ENCODE measurements at places on chromosomes 1 and 21.

DNA sequence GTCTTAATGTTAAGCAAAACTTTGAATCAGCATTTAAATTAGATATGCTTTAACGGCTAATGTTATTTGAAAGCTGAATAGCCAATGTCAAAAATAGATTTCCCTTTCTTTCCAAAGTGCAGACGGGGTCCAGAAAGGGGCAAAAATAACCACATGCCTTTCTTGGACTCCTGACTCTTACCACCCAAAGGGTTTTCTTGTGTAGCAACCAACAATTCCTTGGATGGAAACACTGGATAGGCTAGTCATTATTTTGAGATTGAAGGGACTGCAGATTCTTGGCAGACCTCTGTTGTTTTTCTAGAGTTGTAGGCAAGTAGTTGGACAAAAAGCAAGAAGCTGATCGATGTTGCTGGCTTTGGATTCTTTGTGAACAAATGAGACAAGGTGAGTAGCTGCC lies 107.0 kb downstream of the MRPS6 start:
- DNase-seq = no peak

- no peak for DNase-seq
Observed at GRCh38 chr1:24558902-24559791, 3.3 kb downstream of the NCMAP start.

DNA sequence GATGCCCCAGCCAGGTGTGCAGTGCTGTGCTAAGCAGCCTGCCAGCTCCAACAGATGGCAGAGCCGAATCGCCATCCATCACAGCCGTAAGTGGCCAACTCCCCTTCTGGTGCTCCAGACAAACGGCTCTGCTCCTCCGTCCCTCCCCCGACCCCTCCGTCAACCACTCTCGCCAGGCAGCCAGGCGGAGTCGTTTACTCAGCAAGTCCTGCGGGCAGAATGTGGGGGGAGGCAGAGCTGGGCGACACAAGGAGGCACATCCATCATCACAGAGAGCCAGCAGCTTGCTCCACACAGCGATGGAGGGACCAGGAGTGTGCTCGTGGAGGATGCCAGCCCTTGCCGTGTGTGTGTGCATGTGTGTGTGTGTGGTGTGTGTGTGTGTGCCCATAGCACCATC lies 206.6 kb upstream of the GRIK3 start:
- DNase-seq = no peak

DNA sequence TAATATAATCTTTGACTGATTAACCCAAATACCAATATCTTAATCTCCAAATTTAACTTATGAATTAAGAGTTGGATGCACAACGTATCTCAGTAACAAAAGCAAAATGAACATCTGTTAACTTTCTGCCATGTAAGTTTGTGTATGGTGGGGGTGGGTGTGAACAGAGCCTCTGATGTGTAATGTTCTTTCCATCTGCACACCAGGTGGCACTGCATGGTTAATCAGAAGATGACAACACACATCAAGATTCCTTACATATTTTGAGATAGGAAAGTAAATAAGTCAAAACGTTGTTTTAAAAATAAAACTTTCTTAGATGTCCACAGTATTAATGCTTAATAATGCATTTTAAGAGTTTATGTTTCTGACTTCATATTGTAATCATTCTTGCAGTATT lies 251.9 kb downstream of the DPYD start:
- DNase-seq = no peak

GRCh38 chr1:221729771-221730330 lies 12.0 kb downstream of the DUSP10 start:
- DNase-seq = no peak

DNA sequence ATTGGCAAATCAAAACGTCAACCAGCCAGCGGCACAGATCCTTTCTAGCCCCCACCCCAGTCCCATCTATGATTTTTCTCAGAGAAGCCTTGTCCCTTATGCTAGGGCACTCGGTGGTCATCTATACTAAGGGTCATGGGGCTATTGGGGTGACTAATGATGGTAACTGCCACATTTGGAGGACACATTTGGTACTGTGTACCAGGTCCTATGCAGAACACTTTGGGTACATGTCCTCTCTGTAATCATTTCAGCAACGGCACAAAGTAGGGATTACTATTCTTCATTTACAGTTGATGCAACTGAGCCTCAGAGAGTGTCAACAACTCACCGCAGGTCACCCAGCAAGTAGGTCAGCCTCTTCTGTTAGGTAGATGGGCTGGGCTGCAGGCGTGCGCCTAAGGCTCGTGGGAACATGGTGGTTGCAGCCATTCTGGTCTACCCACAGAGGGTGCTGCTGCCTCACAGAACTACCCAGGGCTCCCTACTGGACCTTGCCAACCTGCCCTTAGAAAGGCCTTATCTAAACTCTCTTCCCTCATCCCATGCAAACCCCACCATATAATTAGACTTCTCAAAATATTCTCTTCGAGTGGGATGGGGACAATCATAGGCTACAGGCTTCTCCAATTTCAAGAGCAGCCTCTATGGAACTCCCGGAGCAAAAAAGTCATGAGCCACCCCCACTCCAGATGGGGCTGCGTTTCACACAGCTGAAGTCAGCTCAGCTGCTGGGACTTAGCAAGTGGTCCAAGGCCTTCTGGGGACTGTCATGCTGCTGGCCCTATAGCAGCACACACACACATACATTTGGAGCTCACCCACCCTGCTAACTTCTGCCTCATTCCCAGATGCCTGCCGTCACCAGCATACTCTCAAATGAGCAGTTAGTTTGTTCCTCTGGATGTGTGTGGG lies 5.8 kb upstream of the SDHB start:
- DNase-seq = no peak

DNA sequence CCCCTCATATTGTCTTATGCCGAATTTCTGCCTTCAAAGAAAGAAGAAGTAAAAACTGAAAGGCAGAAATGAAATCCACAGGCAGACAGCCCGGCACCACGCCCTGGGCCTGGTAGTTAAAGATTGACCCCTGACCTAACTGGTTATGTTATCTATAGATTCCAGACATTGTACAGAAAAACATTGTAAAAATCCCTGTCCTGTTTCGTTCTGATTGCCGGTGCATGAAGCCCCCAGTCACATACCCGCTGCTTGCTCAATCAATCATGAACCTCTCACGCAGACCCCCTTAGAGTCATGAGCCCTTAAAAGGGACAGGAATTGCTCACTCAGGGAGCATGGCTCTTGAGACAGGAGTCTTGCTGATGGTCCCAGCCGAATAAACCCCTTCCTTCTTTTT lies 49.3 kb downstream of the JMJD4 start:
- no peak for DNase-seq

GRCh38 chr1:8006037-8006963 lies 19.8 kb downstream of the ERRFI1 start:
- DNase-seq = no peak

GRCh38 chr1:198929961-198930599 lies 291.2 kb downstream of the PTPRC start:
- no peak for DNase-seq

DNA sequence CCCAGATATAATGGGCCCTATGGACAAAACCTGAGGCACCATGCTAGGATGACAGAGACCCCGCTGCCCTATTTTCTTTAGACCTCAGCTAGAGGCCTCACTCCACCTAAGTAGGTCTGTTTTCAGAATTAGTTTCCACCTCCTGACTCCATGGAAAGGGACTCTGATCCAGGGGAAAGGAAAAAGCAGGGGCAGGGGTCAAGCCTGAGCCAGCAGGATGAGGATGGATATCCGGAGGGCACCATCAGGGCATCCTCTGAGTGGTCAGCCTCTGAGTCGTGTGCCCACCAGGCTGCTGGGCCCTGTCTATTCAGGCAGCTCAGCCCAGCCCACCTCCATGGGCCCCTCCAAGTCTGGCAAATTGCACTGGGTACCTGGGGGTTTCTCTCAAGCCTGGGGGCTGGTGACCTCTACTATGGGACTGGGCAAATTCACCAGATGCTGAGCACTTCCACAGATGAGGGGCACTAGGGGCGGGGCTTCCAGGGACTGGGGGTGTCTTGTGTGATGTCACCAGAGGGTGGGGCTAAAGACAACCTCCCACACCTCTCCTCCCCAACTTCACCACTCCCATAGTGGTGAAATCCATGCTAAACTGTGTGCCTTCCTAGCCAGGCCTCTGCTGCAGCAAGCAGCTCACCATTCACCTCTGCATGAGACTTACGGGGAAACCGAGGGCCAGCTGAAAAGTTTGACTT lies 5.5 kb downstream of the PAQR7 start:
- no peak for DNase-seq

DNA sequence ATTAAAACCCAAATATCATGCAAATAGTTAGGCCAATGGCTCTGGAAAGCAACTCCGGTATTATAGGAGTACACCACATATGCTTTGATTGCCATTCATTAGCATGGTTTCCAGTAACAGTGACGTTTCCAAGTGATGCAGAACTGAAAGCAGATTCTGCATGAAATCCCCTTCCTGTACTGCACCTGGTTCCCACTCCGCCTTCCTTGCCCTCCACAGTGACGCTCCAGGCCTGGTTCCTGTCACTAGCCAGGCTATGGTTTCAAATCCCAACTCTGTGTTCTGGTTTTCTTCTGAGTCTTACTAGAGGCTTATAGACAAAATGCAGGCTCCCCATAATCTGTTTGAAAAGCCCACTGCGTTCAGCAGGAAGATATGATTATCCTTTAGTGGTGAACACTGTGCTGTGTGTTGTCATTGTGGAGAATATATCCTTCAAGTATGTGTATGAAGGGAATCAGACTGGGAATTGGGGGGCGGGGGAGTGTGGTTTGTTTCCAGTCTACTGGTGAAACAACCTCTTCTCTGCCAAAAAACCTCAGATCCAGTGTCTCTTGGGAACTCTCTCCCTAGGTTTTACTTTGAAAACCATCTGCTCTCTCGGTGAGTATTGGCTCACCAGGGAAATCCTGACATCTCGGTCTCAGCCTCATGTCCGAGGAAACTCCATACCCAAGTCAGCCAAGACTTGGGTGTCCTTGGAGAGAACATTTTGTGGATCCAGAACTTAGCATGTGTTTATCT lies 78.7 kb downstream of the TYW3 start:
- no peak for DNase-seq

DNA sequence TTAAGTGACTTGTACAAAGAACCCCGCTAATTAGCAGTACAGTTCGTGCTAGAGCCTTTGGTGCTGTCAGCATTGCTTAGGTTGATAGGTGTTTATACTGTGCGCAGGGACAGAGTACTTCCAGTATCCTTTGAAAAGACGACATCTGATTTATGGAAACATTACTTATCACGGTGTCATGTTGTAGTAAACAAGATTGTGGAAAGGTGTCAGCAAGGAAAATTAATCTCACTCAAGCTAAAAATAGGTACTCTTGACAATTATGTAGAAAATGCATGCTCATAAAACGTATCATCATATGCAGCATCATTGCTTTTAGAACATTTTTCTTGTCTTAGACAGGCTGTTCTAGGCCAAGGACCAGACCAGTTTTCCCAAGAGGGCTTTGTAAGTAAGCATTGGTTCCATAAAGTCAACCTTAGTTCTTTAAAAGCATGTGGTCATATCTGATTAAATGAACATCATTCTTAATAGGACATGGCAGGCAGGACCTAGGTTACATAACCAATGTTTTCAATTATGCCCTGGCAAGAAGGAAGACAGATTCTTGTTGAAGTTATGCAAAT lies 33.0 kb downstream of the SH3BGR start:
- DNase-seq = no peak

DNA sequence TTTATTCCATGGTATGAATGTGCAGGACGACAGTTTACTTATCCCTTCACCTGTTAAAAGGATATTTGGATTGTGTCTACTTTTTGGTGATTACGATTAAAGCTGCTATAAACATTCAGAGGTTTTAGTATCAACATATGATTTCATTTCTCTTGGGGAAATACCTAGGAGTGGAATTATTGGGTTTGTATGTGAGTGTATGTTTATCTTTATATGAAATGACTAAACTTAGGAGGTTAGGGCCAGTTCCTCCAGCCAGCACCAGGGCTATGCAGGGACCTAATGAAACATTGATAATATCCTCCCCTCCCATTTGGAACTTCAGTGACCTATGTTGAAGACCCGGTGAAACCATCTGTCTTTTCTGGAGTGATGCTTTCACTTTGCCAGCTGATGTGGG lies 13.8 kb downstream of the TMEM51 start:
- no peak for DNase-seq

GRCh38 chr1:214492401-214493075 lies 58.9 kb downstream of the PTPN14 start:
- DNase-seq = no peak

GRCh38 chr1:70706381-70707037 lies 295.4 kb downstream of the CTH start:
- DNase-seq = no peak

- no peak for DNase-seq
Observed at GRCh38 chr21:20721151-20721550, 277.1 kb upstream of the NCAM2 start.

- DNase-seq = no peak
Observed at GRCh38 chr1:245046315-245046714, 108.5 kb upstream of the KIF26B start.

DNA sequence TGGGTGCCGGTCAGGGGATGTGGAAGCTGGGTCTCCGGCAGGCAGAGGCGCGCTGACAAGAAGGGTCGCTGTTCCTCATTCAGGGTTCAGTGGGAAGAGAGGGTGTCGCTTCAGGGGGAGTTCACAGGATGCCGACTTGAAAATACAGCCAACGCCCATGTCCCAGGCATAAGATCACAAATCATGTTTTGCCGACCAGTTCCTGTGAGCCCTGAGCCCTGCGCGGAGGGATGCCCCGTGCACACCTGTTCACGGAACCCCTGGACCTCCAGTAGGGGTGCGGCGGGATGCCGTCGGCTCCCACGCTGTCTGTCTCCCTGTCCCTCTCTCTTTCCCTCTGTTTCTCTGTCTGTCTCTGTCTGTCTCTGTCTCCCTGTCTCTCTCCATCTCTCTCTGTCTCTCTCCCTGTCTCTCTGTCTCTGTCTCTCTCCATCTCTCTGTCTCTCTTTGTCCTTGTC lies 26.8 kb downstream of the TP73 start:
- no peak for DNase-seq

DNA sequence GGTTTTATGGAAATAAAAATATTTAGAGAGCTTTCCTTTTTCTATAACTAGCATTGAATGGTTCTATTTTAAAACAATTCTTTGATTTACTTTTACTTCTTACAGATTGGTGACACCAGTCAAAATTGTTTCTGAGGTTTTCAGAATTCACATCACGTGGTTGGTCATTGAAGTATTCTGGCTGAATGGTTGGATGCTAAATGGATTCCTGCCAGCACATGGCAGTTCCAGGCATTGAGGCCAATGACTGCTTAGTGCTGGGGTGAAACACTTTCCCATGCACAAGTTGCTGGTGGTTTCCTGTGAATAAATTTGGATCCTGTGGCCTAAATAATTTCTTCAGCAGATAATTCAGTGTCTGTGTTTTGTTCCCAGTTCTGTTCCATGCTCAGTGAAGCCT lies 20.6 kb downstream of the NCAM2 start:
- no peak for DNase-seq
